ENCODE measurements at places on chromosomes 2 and 18.

DNA sequence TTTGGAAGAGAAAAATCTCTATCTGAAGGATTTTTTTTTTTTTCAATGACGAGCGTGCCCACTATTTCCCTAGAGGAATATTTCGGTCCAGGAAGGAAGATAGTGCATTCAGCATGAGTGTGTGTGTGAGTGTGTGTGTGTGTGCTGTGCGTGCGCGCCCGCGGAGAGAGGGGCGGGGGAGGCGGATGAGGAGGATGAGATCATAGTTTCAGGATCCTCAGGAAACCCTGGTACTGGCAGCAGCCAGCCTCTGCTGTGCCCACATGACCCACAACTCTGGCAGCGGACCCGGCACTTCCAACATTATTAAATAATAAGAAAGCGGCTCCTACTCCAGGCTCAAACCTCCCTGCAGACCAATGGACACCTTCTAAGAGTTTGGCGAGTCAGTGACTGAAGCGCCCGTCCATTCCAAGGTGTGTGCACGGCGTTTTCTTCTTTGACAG, 217.0 kb upstream of the DTNA start:
- DNase-seq: peak; percentile 71

- DNase-seq: peak; percentile 24
Measured at GRCh38 chr2:239466061-239466754, 65.4 kb upstream of the HDAC4 start.

- no peak for DNase-seq
Measured at GRCh38 chr2:173347305-173348168, 7.1 kb upstream of the CDCA7 start.

- peak; percentile 60 for DNase-seq
Measured at GRCh38 chr2:43340945-43341356, 114.5 kb upstream of the ZFP36L2 start.

- DNase-seq: no peak
Measured at GRCh38 chr18:60506190-60506589, 133.6 kb upstream of the MC4R start.

DNA sequence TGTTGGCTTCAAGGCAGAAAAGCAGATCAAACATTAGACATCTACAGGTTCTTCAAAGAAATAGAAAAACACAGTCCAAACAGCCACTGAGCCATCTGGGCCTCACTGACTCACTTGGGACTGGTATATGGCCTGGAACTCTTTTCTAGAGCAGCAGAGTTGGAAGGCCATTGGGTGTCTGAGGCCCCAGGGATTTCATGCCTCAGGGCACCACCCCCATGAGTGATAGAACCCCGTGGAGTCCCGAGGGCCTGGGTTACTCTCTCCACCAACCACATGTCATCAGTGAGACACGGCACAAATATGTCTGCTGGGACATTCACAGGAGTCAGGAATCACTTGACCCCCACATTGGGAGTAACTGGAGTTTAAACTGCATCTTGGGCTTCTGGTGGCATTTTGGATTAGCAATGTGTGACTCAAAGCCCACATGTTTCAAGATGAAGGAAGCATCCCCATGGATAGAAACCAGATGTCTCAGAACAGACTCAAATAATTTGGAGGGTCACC, 44.0 kb downstream of the CAPN13 start:
- DNase-seq: peak; percentile 37
